Cerebellar cortex (tissue), 1 donor: ENCODE measurements at places on chromosomes 3 and 15.

DNA sequence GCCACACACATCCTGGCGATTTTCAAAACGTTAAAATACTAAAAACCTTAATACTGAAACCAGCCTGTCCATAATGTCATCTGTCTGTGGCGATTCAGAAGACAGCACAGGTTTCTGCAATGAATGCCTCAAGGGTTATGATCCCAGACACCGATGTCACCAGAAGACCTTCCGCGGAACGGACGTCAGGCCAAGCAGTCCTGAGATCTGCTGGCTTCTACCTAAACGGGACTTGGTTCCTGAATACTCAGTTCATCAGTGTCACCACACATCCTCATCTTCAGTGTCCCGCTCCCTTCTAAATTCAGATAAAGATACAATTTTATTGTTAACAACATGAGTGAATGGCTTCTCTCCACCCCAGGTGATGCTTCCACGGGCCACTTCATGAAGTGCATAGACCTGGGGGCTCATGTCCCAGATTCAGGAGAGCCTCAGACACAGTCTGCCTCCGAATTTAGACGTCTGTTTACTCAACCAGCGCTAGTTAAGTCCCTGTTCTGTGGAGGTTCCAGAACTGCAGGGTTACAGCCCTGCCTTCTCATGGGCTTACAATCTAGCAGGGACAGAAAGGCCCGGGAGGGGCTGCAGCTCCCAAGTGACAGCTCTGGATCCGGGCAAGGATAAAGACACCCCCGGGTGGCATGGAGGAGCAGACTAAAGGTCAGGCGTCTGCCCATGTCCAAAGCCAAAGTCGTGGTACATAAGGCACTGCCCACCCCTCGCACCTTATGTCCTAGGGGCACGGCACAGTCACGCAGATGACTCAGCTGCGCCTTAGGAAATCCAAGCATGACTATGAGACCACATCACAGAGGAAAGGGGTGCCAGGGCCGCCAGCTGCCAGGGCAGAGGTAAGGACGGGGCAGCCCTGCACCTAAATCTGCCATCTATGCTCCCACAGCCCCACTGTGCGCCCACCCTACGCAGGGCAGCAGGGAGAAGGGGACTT lies 75.9 kb downstream of the VGLL4 start:
- DNase-seq, result no peak

- no peak for DNase-seq
Measured at GRCh38 chr15:80878242-80878866, 99.2 kb downstream of the CEMIP start.

DNA sequence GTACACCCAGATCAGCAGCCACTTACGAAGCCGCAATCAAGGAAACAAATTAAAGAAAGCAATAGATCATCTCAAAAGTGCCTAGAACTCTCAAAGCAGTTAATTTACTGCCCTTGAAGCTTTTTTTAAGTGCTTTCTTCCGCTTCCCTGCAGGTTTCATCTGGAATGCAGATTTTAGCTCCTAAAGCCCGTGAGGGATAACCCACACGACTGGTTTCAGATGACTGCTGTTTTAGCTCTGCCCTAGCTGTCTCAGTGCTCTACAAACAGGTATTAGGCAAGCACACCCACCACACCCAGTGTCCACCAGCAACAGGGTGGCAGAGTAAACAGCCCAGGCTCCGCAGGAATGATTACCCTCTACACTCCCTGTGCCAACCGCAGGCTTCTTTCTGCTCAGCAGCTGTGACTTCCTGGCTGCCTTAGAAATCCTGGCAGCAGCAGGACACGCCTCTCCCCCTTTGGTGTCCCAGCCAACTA lies 126.0 kb downstream of the FMN1 start:
- no peak for DNase-seq

- no peak for DNase-seq
Measured at GRCh38 chr3:157219215-157219614, 59.3 kb upstream of the CCNL1 start.

DNA sequence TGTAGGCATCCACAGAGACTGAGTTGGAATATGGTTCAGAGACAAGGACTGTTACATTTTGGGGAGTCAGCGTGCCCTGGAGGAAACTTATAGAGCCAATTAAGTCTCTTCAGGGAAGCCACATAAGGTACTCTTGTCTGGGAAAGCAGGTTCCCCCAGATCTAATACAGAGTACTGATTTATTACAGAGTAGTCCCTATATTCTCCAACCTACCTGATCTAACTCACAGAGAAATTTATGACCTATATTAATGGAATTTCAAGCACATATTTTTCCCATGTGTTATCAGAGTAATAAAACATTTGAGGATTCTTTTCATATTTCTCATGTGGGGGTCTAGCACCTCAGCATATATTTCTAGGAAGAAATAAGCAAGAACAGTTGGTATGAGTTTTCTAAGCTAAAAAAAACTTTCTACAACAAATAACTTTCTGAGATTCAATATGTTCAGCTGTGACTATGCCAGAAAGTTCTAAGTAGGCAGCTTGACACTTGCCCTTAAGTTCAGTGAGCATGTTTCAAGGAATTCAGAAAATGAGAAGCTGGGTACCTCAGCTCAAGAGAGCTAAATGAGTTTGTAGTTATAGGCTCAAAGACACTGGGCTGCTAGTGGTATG lies 75.3 kb upstream of the COL8A1 start:
- DNase-seq, result no peak

- DNase-seq, result no peak
Measured at GRCh38 chr3:188797045-188797444, 374.7 kb upstream of the TPRG1 start.

DNA sequence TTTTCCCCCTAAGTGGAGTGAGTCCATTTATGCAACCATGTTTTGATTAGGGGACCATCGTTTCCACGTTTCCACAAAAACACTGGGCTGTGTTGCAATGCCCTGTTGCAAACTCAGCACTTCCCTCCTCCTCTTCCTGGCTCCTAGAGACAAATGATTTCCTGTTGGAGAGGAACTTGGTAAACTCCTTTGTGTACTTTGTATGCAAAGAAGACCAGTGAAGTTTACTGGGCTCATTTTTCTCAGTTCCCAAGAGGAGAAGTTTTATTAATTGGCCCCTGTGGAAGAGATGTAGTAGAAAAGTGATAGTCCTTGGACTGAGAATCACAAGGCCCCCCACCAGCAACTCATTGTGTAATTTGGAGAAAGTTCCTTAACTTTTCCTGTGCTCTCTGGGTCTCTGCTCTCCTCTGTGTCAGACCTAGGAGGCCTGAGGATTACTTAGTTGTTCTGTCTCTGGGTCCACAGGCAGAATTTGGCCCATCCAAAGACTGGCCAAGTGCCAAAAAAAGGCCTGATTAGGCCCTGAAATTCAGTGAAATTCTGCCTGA lies 95.0 kb downstream of the ATG7 start:
- DNase-seq, result no peak

DNA sequence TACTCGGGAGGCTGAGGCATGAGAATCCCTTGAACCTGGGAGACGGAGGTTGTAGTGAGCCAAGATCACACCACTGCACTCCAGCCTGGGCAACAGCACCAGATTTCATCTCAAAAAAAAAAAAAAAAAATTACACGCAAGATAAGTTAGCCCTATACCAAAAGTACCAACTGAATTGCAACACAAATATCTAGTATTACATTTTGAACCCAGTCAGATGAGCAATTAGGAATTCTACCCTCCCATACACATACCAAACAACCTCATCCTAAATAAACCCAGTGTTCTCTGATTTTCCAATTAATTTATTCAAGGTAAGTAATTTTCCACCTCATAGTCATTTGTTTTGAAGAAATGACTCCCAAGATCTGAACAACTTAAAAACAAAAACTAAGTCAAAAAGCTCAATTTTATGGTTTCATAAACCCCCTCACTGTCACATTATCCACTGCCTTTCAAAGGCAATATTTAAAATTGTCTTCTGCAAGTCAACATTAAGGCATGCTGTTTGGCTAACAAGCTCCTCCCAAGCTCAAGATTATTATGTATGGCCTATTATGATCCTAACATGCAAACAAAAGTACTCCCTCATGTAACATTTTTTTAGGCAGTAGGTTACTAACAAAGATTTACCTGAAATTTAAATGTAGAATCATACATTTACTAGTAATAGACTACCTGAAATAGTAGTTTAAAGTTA lies 4.5 kb downstream of the RAF1 start:
- no peak for DNase-seq

- no peak for DNase-seq
Measured at GRCh38 chr3:60169755-60170154, 1081.5 kb downstream of the FHIT start.

GRCh38 chr3:187838016-187838540 lies 92.8 kb upstream of the BCL6 start:
- DNase-seq, result peak; percentile 95

- peak; percentile 66 for DNase-seq
Measured at GRCh38 chr3:25594007-25594502, 70.7 kb downstream of the TOP2B start.

- no peak for DNase-seq
Measured at GRCh38 chr3:107512108-107512507, 10.7 kb upstream of the BBX start.

DNA sequence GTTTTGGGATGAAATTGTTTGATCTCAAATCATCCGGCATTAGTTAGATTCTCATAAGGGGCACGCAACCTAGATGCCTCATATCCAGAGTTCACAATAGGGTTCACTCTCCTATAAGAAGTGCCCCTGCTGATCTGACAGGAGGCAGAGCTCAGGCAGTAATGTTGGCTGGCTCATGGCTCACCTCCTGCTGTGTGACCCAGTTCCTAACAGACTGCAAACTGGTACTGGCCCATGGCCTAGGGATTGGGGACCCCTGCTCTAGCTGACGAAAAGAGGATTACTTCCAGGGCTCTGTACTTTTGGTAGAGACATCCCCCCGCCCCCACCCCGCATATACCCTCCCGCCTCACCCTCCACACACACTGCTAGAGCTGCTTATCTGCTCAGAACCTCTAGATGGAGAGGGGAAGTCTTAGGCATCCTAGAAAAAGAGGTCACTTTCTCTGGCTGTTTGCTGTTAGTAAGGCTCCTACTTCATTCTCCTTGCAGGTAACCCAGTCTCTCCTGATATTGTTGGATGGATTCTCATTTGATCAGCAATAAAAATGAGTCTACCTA lies 923.1 kb downstream of the CADM2 start:
- DNase-seq, result peak; percentile 88

GRCh38 chr3:66133853-66134445 lies 86.9 kb upstream of the SLC25A26 start:
- no peak for DNase-seq

DNA sequence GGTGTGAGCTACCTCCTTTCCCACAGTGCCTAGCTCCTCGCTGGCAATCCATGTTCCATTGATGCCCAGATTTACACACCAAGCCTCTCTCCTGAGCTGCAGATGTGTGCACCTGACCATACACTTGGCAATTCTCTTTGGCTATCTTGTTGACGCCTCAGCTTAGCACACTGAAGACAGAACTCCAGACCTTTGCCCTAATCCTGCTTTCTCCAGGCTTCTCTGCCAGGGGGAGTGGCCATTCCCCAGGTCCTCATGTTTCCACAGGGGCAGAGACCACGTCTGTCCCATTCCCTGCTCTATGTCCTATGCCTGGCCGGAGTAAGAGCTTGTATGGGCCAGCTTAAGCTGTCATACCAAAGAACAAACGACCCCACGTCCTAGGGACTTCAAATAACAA lies 30.2 kb upstream of the ALDH1L1 start:
- no peak for DNase-seq

GRCh38 chr3:79027593-79027992 lies 740.2 kb downstream of the ROBO1 start:
- DNase-seq, result no peak

GRCh38 chr3:52492059-52492458 lies 3.1 kb upstream of the STAB1 start:
- no peak for DNase-seq

DNA sequence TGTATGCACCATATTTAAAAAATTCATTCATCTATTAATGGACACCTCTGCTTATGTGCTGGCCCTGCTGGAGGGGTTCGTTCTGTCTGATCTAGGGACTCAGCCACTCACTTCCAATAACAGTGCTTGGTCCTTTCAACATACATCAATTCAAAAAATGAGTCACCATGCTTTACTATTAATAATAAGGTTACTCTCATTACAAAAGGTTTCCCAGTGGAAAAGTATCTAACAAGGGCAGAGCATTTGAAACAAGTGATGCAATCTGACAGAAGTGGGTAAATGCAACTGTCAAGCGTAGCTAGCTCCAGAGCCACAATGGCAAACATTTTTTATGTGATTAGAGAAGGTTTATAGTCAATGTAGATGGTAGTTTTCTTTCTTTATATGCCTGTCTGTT lies 67.9 kb upstream of the TNIK start:
- DNase-seq, result no peak

DNA sequence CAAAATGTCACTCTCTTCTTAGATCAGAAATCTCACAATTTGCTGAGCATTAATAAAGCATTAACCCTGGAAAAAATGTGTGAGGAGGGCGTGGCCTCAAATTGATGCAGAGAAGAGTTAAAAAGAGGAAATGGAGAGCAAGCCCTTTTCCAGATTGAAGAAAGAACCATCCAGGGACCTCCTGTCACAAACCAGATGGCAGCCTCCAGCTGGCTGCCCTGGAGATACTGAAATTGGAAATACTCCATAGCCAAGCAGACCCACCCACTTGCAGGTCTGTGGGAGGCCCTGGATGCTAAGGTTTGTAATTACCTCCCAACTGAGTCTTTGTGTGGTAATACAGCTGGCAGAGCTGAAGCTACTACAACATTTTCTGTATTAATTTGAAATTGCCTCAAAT lies 214.9 kb downstream of the IL20RB start:
- peak; percentile 63 for DNase-seq

- DNase-seq, result no peak
Measured at GRCh38 chr3:134337511-134338200, 36.6 kb downstream of the AMOTL2 start.

DNA sequence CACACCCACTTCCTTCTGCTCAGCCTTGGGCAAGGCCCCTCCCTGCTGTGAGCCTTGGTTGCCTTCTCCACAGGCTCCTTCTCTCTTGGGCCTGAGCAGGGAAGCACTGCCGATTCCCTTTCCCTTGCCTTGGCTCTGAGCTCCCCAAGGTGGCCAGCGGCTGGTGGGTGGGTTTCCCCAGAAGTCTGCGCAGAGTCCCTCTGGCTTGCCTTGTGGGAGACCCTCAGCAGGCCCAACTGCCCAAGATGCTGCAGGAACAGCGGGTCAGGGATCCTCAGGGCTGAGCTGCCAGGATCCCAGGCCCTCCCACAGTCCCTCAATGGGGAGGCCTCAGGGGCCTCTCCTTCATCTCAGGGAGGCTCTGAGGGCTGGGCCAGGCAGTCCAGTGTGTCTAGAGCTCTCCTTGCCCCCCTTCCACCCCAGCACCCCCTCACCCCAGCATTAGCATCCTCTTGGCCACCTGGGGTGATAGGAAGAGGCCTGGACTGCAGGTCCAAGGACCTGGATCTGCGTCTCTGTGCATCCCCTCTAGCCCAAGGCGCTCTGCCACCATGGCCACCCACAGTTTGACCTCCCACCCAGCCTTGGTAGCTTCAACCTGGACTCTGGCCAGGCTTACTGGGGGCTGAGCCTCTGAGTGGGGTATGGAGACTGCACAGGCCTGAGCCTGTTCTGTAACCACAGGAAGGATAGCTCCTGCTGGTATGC lies 68.6 kb downstream of the EXOG start:
- no peak for DNase-seq

GRCh38 chr15:62847900-62848489 lies 194.6 kb upstream of the TPM1 start:
- DNase-seq, result peak; percentile 79
